Activated T-helper 1 cell treated with Interleukin-2 at 50 U/mL for 16 hours (primary cell): ENCODE measurements at places on chromosomes 3 and 15.

DNA sequence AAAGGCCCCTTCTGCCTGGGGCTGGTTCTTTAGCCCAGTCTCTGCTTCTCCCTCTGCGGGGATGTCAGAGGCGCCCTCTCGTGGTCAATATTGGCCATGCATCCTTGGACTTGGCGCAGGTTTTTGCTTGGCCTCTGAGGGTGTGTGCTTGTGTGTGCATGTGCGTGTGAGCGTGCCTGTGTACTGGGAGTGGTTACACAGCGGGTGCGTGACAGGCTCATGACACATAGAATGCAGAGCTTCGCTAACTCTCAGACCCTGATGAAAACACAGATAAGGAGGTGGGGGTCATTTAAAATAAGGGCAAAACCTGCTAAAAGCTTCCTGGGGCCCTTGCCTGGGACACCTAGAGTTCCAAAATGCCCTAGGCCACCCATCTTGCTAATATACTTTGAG, 160.9 kb downstream of the SMAD6 start:
- peak; percentile 45 for DNase-seq

- DNase-seq = no peak
These were observed 56.1 kb upstream of the PLXNA1 start for GRCh38 chr3:126926684-126927400.

DNA sequence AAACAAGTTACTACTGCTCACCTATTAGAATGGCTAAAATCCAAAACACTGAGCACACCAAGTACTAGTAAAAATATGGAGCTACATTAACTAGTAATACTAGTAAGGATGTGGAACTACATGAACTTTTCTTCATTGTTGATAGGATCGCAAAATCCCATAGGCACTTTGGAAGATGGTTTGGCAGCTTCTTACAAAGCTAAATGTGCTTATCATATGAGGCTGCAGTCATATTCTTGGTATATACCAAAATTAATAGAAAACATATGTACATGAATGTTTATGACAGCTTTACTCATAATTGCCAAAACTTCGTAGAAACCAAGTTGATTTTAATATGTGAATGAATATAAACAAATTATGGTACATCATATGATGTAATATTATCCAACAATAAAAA, 366.8 kb upstream of the KCNMB2 start:
- no peak for DNase-seq

DNA sequence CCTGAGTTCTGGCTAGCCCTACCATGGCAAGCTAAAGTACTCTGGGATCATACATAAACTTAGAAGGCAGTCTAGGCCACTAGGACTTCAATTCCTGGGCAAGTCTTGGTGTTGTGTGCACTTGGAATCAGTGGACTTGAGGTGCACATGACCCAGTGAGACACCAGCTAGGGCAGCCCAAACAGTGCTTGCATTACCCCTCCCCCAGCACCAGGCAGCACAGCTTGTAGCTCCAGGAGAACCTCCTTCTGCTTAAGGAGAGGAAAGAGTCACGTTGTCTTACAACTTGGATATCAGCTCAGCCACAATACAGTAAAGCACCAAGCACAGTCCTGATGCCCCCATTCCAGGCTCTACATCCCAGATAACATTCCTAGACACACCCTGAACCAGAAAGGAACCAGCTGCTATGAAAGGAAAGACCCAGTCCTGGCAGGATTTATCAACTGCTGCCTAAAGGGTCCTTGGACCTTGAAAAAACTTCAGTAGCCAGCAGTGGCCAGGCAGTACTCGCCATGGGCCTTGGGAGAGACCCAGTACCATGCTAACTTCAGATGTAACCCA, 57.2 kb downstream of the MYO9A start:
- DNase-seq = no peak

DNA sequence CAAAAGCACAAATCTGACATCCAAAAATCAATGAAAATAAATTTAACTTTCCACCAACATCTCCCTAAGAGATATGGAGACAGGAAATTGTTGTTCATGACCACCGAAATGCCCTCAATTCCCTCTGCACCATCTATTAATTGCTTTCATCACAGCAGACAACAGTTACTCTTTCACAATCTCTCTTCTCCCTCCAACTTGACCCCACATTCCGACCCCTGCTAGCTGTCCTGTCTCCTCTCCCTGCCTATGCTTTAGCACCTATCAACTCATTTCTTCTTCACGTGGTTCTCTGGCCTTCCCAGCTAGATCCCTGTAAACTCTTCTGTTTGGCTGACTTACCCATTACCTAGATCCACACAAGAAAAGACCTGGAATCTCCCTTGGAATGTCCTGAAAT, 173.9 kb upstream of the ADAMTS9 start:
- no peak for DNase-seq

GRCh38 chr3:128549283-128550112, 56.5 kb upstream of the GATA2 start:
- no peak for DNase-seq

GRCh38 chr15:50813865-50814264, 48.4 kb upstream of the SPPL2A start:
- DNase-seq = no peak

- no peak for DNase-seq
These were observed 17.4 kb downstream of the GRIP2 start for GRCh38 chr3:14522768-14523167.

DNA sequence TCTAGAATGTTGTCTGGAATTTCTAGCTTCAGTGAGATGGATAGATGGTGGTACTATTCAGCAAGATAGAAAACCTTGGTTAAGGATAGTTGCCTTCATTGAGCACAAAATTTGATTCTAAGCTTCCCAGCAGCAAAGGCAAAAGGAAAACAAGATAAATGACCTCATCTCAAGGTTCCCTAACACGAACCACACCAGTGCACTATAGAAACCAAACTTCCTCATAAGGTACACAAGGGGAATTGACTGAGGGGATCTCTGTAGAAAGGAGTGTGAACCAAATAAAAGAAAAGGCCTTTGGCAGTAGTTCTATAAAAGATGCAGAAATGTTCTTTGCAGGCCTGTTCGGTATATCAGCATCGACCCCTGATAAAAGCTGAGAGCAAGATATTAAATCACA, 288.9 kb downstream of the SHQ1 start:
- DNase-seq = no peak

GRCh38 chr3:79354179-79354688, 413.6 kb downstream of the ROBO1 start:
- DNase-seq = no peak

GRCh38 chr3:103388214-103388613, 953.4 kb downstream of the ZPLD1 start:
- DNase-seq = no peak

DNA sequence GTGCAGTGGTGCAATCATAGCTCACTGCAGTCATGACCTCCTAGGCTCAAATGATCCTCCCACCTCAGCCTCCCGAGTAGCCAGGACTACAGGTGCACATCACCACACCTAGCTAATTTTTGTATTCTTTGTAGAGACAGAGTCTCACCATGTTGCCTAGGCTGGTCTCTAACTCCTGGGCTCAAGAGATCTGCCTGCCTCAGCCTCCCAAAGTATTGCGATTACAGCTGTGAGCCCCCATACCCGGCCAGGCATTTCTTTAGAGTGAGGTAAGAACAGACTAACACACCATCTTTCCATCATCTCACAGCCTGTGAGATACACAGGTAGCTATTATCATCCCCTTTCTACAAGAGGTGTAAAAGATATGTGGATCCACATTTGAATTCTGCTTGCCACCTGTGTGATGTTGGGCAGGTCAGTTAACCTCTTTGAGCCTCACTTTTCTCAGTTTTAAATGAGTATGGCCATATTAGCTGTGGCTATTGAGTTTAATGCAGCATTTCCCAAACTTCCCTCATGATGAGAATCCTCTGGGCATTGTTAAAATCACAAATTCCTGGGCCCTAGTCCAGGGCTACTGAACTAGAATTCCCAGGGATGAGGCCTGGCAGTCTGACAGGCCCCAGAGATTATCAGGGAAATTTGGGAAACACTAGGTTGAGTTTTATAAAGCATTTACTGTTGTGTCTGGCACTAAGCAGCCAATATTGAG, 46.0 kb downstream of the ANP32A start:
- no peak for DNase-seq

DNA sequence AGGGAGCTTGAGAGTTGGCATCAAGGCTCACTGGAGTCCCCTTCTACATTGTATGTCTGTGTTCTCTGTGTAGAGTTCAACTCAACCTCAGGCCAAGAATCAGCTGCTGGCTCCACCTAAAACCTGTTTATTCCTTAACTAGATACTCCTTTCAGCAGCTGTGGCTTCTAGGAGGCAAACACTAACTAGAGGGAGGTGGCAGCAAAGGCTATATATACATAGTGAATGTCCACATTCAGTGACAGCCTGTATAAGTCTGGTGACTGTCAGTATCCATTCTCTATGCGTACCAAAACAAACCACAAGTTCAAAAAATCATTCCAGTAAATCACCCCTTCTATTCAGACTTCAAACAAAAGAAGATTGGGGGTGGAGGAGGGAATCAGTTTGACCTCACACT, 184.3 kb downstream of the CDIN1 start:
- no peak for DNase-seq

GRCh38 chr3:171407759-171408158, 52.4 kb downstream of the TNIK start:
- no peak for DNase-seq

- no peak for DNase-seq
These were observed 45.8 kb upstream of the GOLIM4 start for GRCh38 chr3:168141405-168141998.

- DNase-seq = no peak
These were observed 23.3 kb downstream of the IL1RAP start for GRCh38 chr3:190537146-190537545.

DNA sequence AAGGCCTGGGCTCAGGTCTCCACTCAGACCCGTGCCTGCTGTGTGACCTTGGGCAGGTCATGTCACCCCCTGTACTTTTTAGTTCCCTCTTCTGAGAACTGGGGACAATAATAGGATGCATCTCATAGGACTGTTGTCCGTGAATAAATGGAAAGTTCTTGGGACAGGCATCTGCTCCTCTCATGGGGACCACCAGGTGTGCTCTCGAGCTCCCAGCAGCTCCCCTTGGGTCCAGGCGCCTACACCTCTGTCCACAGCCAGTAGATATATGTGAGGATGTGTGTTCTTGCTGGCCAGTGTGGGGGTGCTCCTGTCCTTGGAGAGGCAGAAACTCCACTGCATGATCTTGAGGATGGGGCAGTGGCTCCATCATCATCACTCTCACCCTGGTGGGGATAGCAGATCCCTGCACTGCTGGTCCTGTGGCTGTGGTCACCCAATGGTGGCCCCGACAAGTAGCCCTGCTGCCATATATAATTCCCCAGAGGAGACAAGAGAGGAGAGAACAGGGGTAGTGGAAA, 257.6 kb upstream of the TLE3 start:
- DNase-seq = no peak

DNA sequence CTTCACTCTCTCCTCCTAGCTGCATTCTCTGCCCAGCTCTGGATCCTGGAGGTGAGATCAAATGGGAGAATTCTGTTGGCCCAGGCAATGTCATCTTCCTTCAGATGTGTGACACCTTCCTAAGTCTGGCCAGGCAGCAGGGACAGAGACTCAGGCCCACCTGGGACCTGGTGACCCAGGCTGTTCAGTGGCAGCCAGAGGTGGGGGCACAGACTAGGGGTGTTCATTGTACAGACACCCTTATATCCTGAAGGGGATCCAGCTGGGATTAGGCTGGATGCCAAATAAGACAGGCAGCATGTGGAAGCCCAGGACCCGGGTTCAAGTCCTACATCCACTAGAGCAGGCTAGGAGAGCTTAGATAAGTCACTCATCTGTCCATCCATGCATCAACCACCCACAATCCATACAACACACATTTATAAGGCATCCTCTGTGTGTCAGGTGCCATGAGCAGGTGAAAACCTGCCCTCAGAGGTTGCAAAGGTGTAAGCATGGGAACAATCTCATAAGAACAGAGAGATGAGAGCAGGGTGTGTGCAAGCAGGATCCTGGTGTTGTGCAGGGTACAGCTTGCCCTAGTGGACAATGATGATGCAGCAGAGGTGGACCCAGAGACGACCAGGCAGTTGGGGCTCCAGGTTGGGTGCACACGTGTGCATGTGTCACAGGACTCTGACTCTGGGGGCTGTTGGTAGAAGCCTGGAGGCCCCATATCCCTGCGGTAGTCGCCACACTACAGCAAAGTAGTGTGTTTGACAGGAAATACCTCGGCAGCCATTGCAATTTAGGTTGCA, 18.3 kb upstream of the RPL29 start:
- DNase-seq = no peak

DNA sequence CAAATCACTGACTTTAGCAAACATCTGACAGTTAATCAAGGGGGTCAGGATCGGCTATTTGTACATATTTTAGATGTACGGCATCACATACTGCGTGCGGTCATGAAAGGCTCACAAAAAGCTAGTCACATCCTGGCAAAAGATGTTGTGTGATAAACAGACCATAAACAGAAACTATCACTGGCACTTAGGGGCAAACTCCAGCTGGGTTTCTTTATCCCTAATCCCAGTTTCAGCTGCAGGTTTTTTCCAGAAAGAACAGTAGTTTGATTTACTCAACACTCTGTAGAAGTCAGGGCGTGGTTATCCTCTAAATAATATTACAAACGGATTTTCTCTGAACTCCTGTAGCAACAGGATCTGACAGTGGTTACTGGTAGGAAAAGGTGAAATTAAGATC, 112.4 kb upstream of the BHLHE40 start:
- no peak for DNase-seq

DNA sequence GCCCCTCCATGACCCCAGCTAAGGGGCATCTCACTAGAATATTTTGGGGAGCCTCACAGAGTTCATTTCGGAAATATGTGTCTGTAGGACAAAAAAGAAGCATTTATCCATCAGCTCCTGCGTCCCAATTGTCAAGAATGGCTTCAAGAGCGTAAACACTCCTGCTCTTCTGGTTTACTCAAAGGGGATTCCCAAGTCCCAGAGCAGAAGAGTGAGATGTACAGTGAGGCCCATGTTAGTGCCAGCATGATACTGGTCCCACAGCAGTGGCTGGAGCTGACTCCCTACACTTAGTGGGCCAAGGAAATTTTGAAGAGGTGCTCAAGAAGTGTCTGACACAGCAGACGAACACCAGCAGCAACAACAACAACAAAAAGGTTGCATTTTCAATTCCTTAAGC, 34.9 kb upstream of the ARL8B start:
- no peak for DNase-seq

- no peak for DNase-seq
These were observed 27.5 kb downstream of the AQP9 start for GRCh38 chr15:58165661-58166060.
